Trophoblast cell (in vitro differentiated cells and primary cell): ENCODE measurements at places on chromosomes 11 and 22.

- no peak within 1 kb of the TSS for H3K27ac ChIP-seq
- no peaks in the 10 kb centered on the region for H3K27me3 ChIP-seq
- no peak for DNase-seq
- H3K36me3 ChIP-seq, result no peaks in the 10 kb centered on the region
- peak within 1 kb of the TSS; percentile 79 for H3K4me3 ChIP-seq
Observed at GRCh38 chr22:17774206-17774925, at the start of gene BID. TSS of gene BID (minus strand) at chr22:17774469. CDS start at chr22:17750116, 24,353 bp downstream.

DNA sequence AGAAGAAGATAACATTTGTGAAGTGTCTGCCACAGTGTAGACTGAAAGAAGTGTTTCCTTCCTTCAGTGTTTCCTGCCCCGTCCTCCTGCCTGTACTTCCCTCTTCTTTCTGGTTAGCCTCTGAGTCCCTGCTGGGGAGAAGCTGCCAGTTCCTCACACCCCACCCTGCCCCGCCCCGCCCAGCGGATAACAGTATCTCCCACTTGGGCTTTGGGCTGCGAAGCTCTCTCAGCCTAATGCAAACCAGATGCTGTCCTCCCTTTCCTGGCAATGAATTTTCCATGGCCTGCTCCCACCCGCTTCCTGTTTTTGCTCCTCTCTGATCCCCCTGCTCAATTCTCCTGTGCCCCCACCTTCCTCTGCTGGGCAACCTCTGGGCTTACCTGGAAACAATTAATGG is 5.2 kb upstream of the RAB3IL1 start:
- DNase-seq, result no peak
- no peak overlapping the region for H3K4me3 ChIP-seq
- peaks cover 17% of the 10 kb centered on the region for H3K4me1 ChIP-seq

DNA sequence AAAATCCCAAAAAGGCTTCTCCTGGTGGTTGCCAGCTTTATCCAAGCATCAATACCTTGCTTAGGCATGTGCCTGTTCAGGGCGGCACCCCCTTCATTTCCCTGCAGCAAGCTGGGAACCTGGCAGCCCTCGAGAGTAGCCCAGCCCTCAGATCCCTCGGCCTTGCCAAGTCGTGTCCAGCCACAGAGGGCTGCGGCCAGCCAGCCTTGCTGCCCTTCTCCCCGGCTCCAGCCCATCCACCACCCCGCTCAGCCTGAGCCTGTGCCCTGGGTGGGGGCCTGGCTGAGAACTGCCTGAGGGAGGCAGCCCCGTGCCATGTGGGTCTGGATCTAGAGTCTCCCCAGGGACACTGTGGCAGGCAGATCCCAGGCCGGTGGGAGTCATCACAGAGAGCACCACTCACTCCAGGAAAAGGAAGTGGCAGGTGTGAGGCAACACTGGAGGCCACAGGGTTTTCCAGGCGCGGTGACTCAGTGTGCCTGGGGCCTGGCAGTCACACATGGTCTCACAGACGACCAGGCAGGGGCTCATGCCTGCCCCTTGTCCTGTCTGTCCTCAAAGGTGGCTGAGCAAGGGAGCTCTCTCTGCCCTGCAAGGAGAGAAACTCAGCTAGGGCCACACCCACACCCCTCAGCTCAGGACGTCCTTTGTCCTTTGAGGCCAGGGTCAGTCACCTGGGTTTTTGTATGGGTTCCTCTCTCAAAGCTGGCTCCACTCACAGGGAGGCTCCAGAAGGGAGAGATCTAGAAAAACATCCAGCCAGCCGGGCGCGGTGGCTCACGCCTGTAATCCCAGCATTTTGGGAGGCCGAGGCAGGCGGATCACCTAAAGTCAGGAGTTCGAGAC is 12.2 kb upstream of the CDC42BPG start:
- DNase-seq, result peak; percentile 96
- peak overlapping the region; percentile 35 for H3K27ac ChIP-seq
- no peak overlapping the region for H3K4me3 ChIP-seq
- peaks cover 47% of the 10 kb centered on the region for H3K36me3 ChIP-seq
- H3K27me3 ChIP-seq, result no peaks in the 10 kb centered on the region

DNA sequence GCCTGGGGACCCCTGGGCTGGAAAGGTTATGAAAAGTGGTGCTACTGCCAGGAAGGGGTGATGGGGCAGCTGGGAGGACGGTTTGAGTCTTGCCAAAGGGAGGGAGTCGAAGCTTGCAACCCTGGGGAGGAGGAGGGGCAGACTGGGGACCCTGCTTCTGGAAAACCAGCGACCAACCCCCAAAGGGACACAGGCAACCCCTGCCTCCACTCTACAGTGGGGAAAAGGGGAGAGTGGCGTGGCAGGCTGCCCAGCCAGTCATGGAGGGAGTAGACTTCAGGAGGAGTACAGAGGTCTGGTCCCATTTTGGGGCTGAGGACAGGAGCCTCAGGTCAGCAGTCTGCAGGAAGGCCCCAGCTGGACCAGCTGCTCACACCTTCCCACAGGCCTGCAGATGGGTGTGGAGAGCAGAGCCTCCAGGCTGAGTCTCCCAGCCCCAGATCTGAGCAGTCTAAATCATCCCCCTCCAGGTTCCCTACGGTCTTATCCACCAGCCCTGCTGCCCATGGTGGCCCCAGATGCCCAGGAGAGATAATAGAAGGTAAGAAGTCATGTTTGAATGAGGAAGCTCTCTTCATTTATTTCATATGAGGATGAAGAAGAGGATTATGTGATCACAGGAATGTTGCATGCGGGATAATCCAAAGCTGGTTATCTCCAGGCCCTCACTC is 3.3 kb downstream of the DDT start:
- H3K4me3 ChIP-seq, result no peak overlapping the region
- H3K27me3 ChIP-seq, result no peaks in the 10 kb centered on the region
- H3K4me1 ChIP-seq, result no peaks in the 10 kb centered on the region
- peaks cover 23% of the 10 kb centered on the region for H3K36me3 ChIP-seq
- DNase-seq, result no peak
- no peak overlapping the region for H3K27ac ChIP-seq

GRCh38 chr11:86696004-86696403 is 23.6 kb upstream of the ME3 start:
- H3K4me3 ChIP-seq, result no peak overlapping the region
- peaks cover 4% of the 10 kb centered on the region for H3K4me1 ChIP-seq
- no peaks in the 10 kb centered on the region for H3K27me3 ChIP-seq
- H3K27ac ChIP-seq, result peak overlapping the region; percentile 61
- H3K36me3 ChIP-seq, result no peaks in the 10 kb centered on the region
